ENCODE measurements at places on chromosomes 3 and 15.
A peak's percentile ranks its signal among the peaks of the same experiment; 100 is the strongest.

DNA sequence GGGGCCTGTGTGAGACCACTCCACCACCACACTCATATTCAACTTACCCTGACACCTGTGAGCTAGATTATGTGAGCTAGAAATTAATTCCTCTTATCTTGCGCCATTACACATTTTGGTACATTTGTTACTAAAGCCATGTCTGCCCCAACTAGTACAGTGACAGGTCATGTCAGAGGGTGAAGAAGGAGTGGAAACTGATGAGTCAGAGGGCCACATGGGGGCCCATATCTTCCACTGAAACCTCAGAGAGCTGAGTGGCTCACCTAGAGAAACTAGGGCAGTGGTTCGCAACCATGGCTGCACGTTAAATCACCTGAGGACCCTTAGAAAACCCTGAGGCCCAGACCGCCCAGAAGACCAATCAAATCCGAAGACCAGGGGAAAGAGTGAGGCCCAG lies 15.7 kb upstream of the MEF2A start:
- ATAC-seq, result no peak

- ATAC-seq, result no peak
Observed at GRCh38 chr3:21457084-21457483, 293.9 kb downstream of the ZNF385D start.

GRCh38 chr3:188867691-188868265 lies 304.0 kb upstream of the TPRG1 start:
- no peak for ATAC-seq

DNA sequence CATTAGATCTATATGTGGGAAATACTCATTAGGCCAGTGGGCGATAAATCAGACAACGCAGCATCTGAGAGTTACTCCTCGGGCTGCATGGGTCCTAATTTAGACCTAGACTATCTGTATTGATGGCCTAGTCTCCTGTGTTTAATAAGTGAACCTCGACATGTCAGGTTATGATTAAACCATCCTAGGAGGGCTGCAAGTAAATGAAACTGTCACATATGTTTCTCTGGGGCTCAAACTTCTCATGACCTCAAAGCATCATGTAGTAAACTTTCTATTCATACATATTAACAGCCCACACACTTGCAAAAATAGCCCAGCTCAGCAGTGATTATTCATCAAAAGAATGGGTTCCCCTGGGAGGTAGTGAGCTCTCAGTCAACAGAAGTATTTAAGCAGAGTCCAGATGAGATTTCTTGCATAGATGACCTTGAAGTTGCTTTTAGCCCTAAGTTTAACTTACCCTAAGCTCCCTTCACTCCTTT lies 51.6 kb downstream of the RAB11A start:
- no peak for ATAC-seq

DNA sequence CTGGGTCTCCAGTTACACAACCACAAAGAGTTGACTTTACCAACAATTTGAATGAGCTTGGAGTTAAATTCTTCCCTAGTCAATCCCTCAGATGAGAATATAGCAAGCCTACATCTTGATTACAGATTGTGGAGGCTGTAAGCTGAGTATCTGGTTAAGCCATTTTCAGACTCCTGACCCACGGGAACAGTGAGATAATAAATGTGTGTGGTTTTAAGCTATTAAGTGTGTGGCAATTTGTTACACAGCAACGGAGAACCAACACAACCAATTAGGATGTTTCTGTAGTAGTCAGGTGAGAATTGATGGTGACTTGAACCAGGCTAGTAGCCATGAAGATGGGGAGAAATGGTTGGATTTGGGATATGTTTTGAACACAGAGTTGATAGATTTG lies 37.7 kb upstream of the SLC4A7 start:
- ATAC-seq, result no peak

DNA sequence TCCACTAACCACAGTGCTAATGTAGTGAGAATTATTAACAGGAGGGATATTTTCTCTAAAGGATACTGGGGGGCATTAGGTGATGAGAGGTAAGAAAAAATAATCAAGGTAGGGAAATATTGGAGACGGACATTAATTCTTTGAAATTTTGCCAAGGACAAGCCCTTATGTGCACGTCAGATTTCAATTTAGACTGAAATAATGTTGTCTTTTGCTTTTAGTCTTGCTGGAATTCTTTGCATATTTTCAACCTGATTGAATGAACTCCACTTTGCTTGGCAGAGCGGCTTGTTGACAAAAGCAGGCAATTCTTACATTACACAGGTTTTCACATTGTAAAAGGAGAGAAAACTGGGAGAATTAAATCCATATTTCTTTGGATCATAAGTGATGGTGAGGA lies 25.0 kb upstream of the C3orf52 start:
- ATAC-seq, result no peak

GRCh38 chr3:156643729-156644389 lies 30.5 kb upstream of the TIPARP start:
- no peak for ATAC-seq

- no peak for ATAC-seq
Observed at GRCh38 chr3:148975696-148976095, 15.6 kb upstream of the GYG1 start.

DNA sequence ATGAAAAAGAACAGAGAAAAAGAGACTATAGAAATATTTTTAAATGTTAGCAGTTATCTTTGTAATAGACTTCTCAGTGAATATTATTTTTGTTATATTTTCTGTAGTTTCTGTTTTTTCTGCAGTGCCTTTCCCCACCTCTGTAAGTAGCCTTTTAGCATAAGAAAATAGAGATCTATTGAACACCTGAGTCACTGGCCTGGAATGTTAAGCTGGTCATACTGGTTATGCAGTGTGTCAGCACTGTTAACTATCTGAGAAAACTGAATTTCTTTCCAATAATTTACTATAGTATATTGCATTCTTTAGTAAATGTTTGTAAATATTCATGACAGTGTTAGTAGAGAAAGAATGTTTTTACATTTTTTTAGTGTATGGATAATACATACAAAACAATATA lies 79.8 kb downstream of the NECTIN3 start:
- ATAC-seq, result no peak

DNA sequence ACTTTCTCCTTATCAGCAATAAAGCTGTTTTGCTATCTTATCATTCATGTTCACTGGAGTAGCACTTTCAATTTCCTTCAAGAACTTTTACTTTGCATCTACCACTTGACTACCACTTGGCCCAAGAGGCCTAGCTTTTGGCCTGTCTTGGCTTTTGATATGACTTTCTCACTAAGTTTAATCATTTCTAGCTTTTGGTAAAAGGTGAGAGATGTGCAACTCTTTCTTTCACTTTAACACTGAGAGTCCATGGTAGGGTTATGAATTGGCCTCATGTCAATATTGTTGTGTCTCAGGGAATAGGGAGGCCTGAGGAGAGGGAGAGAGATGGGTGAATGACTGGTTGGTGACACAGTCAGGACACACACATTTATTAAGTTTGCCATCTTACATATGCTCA lies 31.0 kb upstream of the FAM3D start:
- no peak for ATAC-seq

DNA sequence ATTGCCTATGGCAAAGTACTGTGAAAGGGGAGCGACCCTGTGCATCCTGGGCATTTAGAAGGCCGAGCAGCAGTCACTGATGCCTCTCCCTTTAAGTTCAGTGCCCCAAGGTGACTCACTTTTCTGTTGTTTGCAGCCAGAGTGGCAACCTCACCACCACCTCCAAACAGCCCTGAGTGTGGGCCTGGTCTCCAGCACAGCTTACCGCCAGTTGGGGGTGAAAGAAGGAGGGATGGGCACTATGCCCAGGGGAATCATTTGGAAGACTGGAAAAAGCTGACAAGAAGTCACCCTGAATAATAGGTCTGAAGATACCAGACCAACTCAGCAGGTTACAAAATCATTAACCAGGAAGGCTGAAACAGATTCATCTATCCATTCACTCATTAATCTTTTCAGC lies 571.8 kb downstream of the EPHB1 start:
- no peak for ATAC-seq

GRCh38 chr3:184568924-184569829 lies 7.6 kb downstream of the EPHB3 start:
- ATAC-seq, result peak; percentile 88

DNA sequence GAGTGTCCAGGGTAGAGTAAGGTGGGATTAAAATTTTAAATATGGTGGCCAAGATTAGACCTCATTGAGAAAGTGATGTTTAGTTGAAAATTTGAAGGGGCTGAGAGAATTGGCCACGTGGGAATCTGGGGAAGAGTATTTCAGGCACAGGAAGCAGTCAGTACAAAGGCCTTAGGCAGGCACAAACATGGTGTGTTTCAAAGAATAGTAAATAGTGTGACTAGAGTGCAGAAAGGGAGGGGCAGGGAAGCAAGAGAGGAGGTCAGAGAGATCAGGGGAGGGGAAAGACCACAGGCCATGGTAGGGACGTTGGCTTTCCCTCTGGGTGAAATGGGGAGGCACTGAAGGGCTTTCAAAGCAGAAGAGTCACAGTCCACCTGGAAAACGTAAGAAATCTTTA lies 36.6 kb upstream of the POMGNT2 start:
- no peak for ATAC-seq

DNA sequence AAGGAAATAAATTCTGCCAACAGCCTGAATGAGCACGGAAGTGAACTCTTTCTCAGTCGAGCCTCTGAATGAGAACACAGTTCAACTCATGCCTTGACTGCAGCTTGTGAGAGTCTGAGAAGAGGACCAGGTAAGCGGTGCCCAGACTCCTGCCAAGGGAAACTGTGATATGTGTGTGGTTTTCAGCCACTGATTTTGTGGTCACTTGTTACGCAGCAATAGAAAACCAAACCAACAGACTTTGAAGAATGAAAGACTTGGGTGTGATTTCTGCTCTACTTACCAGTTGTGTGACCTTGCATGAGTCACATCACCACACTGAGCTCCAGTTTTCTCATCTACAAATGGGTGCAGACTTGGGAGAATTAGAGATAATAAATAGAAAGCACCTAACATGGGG lies 30.6 kb upstream of the FAM107A start:
- ATAC-seq, result no peak

GRCh38 chr3:123765475-123766128 lies 118.5 kb downstream of the MYLK start:
- no peak for ATAC-seq

DNA sequence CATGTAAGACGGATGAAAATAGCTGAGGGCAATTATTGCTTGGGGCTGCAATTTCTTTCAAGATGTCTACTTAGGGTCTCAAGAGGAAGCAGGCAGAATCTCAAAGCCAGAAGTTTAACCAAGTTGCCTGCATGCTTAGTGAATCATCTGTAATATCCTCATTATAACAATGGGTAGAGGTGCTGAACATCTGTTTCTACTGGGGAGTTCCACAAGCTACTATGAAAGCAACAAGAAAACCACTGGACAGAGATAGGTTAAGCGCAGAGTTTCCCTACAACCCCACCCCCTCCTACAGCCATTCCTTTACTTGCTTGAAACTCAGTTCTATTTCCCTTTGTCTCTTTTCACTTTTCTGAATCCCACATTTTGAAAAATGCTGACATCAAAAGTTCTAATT lies 759.4 kb upstream of the GBE1 start:
- no peak for ATAC-seq

GRCh38 chr15:68644083-68644904 lies 65.5 kb downstream of the CORO2B start:
- no peak for ATAC-seq

DNA sequence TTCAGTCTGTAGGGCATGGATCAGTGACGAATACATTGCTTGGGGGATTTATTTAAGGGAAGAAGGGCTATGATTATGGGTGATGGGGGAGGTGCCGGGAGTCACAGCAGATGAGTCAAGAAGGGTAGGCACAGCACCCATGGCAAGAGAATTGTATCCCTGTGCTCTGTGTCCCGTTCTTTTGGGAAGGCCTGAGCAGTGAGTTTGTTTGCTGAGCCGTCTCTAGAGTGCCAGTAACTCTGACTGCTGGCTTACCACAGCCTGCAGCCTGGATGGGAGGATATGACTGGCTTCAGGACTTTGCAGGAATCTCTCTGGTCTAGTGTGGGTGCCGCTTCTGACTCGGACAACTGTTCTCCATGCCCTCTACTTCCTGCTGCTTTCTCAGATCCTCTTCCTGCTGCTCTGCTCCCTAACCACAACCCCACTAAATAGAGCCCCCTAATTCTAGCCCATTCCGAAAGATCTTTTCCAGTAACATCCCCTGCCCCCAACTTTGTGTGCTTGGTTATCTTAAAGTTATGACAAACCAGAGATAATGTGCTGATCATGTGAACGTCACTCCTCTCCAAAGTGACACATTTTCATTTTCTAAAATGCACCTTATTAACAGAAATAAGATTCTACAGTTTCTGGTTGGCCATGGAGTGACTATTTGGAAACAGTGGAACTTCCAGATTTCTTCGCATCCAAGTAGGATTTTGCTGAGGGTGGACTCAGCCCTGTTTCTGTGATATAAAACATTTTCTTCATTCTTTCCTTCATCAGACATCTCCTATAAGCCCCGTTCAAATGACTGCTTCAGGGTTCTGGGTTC lies 239.0 kb downstream of the SLCO3A1 start:
- ATAC-seq, result no peak

- no peak for ATAC-seq
Observed at GRCh38 chr3:69120879-69121464, 1.4 kb downstream of the LMOD3 start.

DNA sequence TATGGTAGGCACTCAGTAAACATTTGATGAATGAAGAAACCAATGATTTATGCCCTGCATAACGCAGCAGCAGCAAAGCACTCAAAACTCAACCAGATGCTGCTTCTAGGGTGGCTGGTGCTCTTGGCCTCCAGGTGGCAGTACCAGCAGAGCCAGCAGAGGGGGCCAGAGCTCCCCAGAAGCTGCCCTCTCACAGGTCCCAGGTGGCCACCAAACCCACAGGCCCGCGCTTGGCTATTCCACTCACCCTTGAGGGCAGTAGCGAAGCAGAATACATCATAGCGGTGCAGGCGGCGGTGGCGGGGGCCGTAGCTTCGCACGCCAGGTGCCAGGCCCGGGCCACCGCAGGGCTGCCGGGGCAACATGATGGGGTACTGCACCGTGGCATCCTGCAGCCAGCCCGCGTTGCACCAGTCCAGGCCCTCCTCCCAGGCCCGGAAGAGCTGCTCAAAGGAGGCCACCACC lies 16.6 kb downstream of the HAPLN3 start:
- peak; percentile 31 for ATAC-seq

GRCh38 chr15:93020976-93021772 lies 67.8 kb downstream of the RGMA start:
- no peak for ATAC-seq

DNA sequence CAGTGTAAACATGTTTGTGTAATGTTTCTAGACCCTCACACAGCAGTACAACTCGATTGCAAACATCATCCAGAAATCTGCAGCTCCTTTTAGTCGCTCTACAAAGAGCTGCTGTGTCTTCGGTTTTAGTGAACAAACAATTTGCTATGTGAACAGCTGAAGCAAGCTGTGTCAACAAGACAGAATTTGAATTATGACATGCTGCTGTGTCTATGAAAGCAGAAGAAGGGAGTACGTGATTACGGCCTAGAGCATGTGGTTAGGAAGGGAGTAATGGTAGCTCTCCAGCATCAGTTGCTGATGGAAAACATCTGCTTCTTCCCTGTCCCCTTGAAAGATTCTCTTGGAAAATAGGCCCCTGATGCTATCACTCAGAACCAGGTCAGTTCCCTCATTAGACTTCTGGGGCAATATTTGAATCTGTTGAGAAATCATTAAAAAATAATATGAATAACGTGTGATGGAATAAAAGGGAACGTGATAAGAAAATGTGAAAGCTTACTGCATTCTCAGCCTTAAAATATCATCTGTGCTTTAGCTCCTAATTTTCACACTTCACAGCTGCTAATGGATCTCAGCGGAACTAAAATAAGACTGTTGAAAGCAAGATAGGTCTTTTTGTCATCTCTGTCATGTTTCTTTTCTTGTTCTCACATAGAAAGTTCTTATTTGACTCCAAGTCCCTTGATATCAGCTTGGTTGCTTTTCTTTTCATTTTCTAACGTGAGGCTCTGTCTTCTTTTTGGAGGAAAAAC lies 891.5 kb downstream of the ROBO2 start:
- peak; percentile 58 for ATAC-seq

All from gastroesophageal sphincter (tissue), 4 donors.